ENCODE measurements at places on chromosomes 16 and 17.

DNA sequence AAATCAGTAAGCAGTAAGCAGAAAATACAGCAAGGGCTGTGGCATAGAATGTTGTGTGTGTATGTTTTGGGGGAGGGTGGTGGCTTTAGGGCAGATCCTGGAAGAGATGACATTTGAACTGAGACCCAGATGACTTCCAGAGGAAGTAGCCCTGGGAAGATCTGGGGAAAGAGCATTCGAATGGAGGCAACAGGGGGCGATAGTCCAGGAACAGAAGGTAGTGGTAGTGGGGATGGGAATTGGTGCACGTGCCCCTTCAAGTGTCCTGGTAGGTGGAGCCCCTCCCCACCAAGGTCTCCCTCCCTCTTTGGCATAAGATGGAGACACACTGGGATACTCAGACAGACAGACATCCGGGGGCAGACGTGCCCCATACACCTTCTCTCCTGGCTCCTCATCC lies 14.1 kb downstream of the ARHGEF15 start:
- no peak overlapping the region for H3K27ac ChIP-seq
- H3K4me3 ChIP-seq = no peak overlapping the region
- no peaks in the 10 kb centered on the region for H3K27me3 ChIP-seq

DNA sequence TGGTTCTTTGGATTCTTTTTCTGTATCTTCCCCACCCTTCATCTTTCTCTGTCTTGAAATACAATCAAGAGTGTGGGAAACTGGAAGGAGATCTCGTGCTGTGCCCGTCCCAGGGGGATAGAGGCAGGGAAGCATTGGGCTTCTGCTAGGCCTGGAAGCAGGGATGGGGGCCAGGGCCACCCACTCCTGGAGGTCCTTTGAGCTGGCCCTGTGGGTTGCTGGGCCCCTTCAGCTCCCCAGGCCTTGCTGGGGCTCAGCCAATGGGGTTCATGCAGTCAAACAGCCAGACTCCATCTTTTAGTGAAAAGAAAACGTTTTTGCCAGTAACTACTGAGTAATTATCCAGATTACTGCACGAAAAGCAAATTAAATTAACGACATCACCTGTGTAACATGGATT lies 67.8 kb downstream of the CCDC182 start:
- no peaks in the 10 kb centered on the region for H3K27me3 ChIP-seq
- no peak for DNase-seq
- no peak overlapping the region for H3K4me3 ChIP-seq
- H3K27ac ChIP-seq = no peak overlapping the region
- peaks cover under 1% of the 10 kb centered on the region for H3K4me1 ChIP-seq
- no peaks in the 10 kb centered on the region for H3K36me3 ChIP-seq

GRCh38 chr17:28341516-28341915 lies 6.0 kb downstream of the TNFAIP1 start:
- peaks cover 10% of the 10 kb centered on the region for H3K36me3 ChIP-seq
- peaks cover 27% of the 10 kb centered on the region for H3K4me1 ChIP-seq
- H3K27me3 ChIP-seq = no peaks in the 10 kb centered on the region

DNA sequence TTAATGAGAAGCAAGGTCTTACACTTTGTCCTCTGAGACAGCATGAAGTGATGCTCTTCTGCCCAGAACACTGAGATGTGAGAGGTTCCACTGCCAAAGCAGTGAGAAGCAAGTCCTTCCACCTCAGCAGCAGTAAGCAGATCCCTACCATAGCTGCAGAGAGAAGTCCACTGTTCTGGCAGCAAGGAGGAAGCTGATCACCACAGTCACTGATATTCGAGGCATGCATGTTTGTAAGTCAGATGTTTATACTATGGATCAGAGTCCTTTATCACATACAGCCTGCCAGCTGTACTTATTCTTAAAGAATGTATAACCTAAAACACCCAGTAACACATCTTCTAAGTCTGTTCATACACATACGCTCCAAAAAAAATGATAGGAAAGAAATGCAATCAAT lies 18.2 kb upstream of the METTL2A start:
- no peak overlapping the region for H3K27ac ChIP-seq
- H3K4me3 ChIP-seq = no peak overlapping the region
- peaks cover 12% of the 10 kb centered on the region for H3K27me3 ChIP-seq

DNA sequence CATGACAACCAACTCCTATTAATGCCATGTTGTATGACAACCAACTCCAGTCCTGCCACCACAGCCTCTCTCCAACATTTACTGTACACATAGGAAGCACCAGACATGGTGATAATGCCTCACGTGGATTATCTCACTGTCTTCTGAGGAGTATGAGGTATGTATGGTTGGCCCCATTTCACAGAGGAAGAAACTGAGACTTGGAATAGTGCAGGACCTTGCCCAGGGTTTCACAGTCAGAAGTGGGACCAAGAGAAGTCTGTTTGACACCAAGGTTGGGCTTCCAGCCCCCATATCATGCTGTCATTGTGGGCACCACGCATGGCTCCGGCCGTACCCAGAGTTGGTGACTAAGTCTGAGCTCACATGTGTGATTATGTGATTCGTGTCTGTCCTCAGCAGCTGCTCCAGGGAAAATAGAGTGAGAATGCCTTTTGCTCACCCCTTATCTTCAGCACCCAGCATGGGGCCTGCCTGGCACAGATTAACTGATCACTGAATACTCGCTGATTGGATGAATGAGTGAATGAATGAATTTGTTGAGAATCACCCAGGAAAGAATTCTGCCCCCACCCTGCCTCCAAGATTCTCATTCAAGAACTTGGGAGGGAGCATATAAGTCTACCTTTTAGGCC lies 204.1 kb upstream of the NLRP1 start:
- no peaks in the 10 kb centered on the region for H3K27me3 ChIP-seq
- no peak overlapping the region for H3K4me3 ChIP-seq
- peaks cover 46% of the 10 kb centered on the region for H3K4me1 ChIP-seq
- H3K27ac ChIP-seq = peak overlapping the region; percentile 79
- no peaks in the 10 kb centered on the region for H3K36me3 ChIP-seq

DNA sequence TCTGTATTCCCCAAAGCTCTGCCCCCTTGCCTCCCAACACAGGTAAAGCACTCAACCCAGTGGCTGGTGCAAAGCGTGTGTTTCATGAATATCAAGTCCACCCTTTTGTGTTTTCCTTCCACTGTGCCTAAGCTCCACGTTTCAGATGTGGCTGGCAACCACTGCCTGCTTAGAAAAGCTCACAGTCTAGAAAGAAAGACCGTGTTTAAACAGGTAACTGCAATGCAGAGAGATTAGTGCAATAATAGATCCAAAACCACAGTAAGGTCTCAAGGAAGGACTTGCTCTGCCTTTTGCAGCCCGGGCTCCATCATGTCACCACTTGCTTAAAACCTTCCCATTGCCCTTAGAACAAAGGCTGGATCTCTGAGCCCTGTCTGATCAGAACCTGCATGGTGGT lies 240.2 kb upstream of the C16orf82 start:
- no peak for DNase-seq
- H3K4me1 ChIP-seq = no peaks in the 10 kb centered on the region
- no peaks in the 10 kb centered on the region for H3K36me3 ChIP-seq
- no peak overlapping the region for H3K4me3 ChIP-seq
- no peak overlapping the region for H3K27ac ChIP-seq
- peaks cover 24% of the 10 kb centered on the region for H3K27me3 ChIP-seq

Measured in PC-3 (cell line).